Forelimb muscle (tissue), 1 donor: ENCODE measurements at places on chromosomes 4 and X.

- no peak for DNase-seq
Observed at GRCh38 chrX:129714581-129714980, 24.2 kb upstream of the XPNPEP2 start.

GRCh38 chrX:138026211-138026610 is 460.3 kb downstream of the ZIC3 start:
- no peak for DNase-seq

GRCh38 chr4:106624671-106625070 is 256.1 kb upstream of the GIMD1 start:
- DNase-seq: no peak

DNA sequence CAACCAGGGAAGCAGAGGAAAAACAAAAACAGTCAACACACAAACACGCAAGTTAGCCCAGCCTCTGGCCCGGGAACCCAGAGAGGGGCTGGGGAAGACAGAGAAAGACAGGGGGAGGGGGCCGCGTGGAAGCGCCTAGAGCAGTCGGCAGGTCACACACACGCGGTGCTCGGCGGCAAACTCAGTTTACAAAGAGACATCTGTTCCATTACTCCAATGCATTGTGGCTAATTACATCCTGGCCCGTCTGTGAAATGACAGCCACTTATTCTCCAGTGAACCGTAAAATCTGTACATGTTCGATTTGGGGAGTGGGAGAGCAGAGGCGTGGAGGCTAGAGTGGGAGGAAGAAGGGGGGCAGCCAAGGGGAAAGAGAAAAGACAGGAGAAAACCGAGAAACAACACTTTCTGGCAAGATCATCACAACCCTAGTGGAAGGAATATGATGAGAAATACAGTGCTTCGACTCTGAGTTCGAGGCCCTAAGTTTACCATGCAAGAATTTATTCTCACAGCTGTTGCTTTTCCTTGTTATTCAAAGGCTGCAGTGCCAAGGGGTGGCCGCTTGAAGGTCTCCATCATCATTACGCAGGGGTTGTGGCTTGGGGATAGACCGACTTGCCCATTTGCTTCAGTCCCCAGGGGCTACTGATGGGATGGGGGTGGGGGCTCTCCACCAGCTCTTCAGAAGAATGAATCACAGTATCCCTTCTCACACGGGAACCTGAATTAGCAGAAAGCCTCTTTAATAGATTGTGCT is 167.7 kb downstream of the MGST2 start:
- DNase-seq: no peak

- no peak for DNase-seq
Observed at GRCh38 chr4:143281507-143282190, 55.0 kb upstream of the GAB1 start.
